Activated naive CD4-positive, alpha-beta T cell treated with anti-CD3 and anti-CD28 coated beads, Interleukin-2, amount 10 ng/mL, durations not matched to agents 5 hours and 36 hours (primary cell): ENCODE measurements at places on chromosomes 3 and 15. TPM values are rescaled to one million over a fixed set of nuclear protein-coding genes. Genes with fewer than 3 reads are reported as not detected.

CHRM5 gene
- not detected for total RNA-seq

LRRIQ4 gene
- not detected for total RNA-seq

MUSTN1 gene
- total RNA-seq = 2.5 TPM

NRROS gene
- total RNA-seq = 25.9 TPM

GPR27 gene
- 0.46 TPM for total RNA-seq
